ENCODE measurements at places on chromosomes 5 and 9.

DNA sequence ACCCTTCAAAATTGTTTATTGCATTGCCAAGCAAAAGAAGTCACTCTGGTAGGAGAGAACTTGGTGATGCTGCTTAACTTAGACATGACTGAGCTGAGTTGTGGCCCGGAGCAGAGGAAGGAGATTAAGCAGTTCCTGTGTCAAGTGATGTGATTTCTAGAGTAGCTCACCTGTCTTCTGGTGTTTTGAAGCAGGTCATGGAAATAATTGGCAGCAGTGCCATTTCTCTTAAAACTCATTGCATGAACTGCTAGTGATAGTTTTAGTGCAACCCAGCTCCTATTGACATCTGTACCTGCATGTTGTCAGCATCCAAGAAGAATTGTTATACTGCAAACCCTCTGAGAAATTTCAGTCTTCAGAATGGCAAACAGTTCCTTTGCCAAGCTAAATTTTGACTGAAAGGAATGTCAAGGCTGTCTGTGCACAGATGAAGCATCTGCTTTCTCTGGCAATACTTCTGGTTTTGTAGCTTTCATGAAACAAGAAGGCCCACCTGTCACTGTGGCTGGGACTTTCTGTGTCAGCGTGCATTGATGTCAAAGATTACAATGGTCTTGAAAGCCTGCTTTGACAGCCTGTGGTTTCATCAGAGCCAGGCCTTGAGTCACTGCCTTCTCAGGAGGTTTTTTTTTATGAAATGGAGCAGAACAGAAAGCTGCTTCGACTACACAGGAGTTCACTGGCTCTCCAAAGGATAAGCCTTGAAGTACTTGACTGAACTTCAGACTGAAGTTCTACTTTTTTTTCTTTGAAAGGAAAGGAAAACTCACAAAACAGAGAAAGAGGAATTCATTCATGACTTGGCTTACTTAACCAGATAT is 90.6 kb downstream of the RALGPS1 start:
- DNase-seq, result no peak

- DNase-seq, result no peak
Observed at GRCh38 chr5:79333852-79334557, 98.1 kb downstream of the JMY start.

- no peak for DNase-seq
Observed at GRCh38 chr9:115883467-115884329, 269.9 kb upstream of the PAPPA start.

DNA sequence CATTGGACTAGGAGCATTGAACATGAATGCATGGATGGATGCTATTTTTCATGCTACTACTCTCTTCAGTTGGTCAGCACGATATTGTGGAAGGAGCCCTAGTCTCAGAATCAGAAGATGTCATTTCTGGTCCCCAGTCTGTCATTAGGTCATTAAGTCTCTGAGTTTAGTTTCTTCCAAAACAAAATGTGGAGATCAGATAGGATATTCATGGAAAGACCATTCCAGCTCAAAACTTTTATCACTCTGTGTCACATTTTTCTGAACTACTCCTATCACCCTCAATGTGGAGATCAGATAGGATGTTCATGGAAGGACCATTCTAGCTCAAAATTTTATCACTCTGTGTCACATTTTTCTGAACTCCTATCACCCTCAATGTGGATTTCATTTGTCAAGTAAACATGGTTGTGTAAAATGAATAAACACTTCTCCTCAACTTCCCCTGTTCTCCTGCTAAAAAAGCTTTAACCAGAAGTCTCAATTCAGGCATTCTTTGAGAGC is 296.8 kb downstream of the MRPS30 start:
- DNase-seq, result no peak

DNA sequence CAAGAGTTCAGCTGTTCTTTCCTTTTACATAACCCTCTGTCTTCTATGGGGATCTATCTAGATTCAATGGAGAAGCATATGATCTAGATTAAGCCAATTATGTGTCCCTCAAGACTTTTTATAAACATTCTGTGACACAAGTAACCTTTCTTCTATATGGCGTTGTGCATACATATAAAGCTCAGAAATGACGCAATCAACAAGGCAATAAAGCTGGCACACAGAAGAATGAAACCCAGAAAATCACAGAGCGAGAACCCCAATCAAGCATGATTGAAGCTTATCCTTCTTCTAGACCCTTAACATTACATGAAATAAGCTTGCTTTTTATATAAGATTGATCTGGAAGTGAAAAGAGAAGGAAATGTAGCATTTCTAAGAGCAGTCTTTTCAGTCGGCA is 178.9 kb downstream of the DMRTA1 start:
- no peak for DNase-seq

GRCh38 chr9:78115073-78115472 is 83.5 kb upstream of the GNAQ start:
- DNase-seq, result no peak
